ENCODE measurements at places on chromosomes 6 and 20.

DNA sequence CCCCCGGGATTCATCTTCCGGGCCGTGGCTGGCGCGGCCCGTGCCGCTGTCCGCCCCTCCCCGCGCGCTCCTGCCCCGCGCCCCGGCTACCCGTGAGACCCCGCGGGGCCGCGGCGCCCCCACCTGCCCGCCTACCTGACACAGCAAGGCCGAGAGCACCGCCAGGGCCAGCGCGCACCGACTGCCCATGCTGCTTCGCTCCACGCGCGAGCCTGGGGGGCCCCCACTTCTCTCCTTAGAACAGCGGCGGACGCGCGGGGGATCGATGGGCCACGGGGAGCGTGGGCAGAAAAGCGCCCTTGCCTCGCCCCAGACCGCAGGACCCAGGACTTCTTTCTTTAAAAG lies 955 bp downstream of the DLL1 start:
- no peak for DNase-seq

- DNase-seq: no peak
Measured at GRCh38 chr20:36573798-36574365, 485 bp downstream of the TGIF2 start.

DNA sequence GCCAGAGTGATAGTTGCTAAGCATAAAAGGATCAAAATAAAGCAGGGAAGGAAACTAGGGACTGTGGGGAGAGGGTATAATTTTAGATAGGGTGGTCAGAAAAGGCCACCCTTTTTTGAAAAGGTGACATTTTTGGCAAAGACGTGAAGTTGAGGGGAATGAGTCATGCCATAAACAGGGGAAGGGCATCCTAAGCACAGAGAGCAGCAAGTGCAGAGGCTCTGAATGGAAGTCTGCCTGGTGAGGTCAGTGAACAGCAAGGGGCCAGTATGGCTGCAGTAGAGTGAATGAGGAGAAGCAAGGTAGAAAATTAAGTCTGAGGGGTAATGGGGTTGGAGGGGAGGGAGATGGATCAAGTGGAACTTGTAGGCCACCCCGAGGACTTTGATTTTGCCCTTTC lies 2.4 kb downstream of the KLC4 start:
- DNase-seq: no peak

DNA sequence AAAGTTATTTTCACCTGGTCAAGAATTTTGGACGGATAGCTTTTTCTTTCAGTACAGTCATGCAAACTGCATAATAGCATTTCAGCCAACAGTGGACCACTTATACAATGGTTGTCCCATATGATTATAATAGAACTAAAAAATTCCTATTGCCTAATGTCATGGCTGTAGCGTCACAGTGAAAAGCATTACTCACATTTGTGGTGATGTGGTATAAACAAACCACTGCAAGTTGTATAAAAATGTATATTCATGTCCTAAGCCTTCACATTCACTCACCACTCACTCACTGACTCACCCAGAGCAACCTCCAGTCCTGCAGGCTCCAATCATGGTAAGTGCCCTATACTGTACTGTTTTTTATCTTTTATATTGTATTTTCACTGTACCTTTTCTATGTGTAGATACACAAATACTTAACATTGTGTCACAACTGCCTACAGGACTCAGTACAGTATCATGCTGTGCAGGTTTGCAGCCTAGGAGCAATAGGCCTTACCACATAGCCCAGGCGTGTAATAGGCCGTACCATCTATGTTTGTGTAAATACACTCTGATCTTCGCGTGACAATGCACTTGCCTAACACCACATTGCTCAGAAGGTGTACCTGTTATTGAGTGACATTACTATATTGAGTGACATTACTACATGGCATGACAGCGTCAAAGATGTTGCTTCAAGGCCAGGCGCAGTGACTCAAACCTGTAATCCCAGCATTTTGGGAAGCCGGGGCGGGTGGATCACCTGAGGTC lies 17.9 kb downstream of the ABHD12 start:
- DNase-seq: no peak

- no peak for DNase-seq
Measured at GRCh38 chr6:134908906-134909516, 40.9 kb downstream of the ALDH8A1 start.

- no peak for DNase-seq
Measured at GRCh38 chr20:11569163-11569562, 348.5 kb upstream of the BTBD3 start.

DNA sequence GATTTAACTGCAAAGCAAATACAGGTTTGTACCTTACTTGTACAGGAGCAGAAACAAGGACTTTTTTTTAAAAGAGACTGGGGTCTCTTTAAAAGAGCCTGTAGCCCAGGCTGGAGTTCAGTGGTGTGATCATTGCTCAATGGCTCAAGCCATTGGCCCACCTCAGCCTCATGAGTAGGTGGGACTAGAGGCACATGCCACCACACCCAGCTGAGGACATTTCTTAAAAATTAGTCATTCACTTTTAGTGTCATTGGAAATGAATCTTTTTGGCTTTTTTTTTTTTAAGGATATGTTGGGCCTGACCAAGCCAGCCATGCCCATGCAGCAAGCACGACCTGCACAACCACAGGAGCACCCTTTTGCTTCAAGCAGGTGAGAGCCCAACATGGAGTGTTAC lies 16.9 kb downstream of the SEC23B start:
- no peak for DNase-seq
